ENCODE measurements at places on chromosomes 2 and 18. TPM values are rescaled to one million over a fixed set of nuclear protein-coding genes. Genes with fewer than 3 reads are reported as not detected.

The CACNB4 gene
- total RNA-seq: 1.7 TPM

The TSPYL6 gene
- total RNA-seq: 0.33 TPM

The TLX2 gene
- total RNA-seq: not detected

The IL36A gene
- total RNA-seq: not detected

The CD8B gene
- total RNA-seq: 24.3 TPM

The SPEG gene
- 0.74 TPM for total RNA-seq

The CCDC74B gene
- 0.52 TPM for total RNA-seq

DNA sequence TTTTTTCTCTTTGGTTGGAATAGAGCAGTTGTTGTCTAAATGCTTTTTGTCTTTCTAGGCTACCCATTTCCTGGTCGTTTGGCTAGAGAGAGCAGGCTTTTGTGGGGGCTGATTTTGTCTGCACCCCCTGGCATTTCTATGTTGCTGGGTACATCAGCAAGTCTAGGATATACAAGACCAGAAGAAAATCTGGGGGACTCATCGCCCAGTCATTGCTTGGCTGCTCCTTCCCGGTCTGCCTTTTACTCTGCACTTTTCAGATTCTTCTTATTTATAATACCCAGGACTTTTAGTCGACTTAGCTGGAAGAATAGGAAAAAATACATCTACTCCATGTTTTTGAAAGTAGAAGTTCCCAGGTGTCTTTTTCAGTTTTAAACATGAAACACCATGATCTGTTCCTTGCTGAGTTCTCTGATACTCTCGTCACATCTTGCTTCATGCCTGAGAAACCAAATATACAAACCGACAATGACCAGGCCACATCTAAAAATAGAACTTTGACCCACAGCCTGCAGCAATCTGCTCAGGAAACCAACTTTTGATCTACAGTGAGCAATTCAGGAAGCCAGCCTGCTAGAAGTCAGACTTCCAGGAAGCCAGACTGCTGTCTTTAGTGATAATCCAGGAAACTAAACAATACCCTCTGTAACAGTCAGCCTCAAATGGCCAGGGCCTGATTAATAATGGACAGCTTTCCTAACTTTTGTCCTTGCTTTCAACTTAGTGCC lies 163.8 kb upstream of the MEX3C start:
- DNase-seq: no peak

- DNase-seq: peak; percentile 72
Observed at GRCh38 chr2:232486558-232487384, 863 bp downstream of the ECEL1 start.

DNA sequence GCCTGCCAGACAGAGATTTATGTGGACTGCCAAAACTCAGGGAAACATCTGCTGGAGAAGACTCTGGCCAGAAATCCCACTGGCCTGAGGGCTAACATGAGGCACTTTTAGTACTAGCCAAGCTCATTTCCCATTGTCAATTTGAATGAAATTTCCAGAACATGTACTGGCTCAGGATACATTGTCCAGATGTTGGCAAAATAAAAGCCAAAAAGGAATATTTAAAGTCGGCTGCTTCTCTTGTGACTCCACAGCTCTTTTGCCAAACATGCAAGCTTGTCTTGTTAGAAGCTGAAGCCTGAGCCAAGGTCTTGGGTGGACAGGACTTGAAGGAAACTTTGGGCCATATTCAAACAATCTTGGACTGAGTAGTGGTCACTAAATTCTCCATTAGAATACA lies 215.5 kb downstream of the NCKAP5 start:
- no peak for DNase-seq

GRCh38 chr2:113028112-113028511 lies 22.9 kb downstream of the IL36A start:
- no peak for DNase-seq

DNA sequence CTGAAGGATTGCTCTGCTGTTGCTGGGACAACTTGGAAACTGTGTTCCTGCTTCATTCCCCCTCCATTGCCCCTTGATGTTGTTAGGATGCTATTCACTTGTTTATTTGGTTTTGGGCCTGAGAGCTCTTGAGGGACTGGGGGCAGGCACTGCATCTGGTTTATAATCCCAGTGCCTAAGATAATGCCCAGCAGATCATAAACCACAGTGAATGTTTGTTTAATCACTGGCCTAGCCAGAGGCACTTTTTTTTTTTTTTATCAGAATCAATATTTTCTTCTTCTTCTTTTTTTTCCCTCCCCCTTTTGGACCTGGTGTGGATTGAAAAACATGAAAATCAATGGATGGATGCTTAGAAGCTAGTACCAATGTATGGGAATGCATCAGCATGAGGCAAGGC lies 38.1 kb downstream of the KCNS3 start:
- no peak for DNase-seq

DNA sequence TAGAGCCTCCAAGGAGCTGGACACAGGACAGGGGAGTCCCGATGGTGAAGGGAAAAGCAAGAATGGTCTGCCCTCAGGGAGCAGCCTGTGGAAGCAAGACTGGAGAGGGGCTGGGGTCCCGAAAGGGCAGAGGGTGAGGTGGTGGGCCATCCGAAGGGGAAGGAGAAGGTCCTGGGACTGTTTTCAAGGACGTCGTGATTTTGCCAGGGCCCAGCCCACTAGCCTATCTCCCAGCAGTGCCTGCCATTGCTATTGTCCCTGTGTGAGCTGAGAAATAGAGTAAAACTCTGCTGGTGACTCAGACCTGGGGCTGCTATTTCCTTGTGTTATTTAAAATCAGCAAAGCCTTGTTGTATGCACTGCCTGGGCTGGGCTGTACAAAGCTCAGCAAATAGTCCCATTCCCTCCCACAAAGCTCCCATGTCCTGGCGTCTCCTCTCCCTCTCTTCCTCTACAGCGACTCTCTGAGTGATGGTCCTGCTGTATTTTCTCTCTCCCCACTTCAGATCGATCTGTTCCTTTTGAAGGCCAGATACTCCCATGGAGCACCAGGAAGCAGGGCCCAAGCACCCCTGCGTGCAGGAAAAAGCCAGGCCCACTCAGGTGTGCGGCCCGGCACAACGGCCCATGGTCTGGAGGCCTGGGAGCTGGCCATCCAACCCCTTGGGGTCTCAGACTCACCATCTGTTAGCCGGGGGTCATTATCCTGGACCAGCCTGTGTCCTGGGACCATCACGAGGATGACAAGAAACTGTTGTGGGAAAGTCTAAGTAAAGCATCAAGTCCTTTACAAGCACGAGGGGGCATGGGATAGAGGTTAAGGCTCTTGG lies 65.0 kb upstream of the OTOF start:
- DNase-seq: peak; percentile 53
